C1 segment of cervical spinal cord (tissue), 14 donors: ENCODE measurements at places on chromosomes 5 and 9.

DNA sequence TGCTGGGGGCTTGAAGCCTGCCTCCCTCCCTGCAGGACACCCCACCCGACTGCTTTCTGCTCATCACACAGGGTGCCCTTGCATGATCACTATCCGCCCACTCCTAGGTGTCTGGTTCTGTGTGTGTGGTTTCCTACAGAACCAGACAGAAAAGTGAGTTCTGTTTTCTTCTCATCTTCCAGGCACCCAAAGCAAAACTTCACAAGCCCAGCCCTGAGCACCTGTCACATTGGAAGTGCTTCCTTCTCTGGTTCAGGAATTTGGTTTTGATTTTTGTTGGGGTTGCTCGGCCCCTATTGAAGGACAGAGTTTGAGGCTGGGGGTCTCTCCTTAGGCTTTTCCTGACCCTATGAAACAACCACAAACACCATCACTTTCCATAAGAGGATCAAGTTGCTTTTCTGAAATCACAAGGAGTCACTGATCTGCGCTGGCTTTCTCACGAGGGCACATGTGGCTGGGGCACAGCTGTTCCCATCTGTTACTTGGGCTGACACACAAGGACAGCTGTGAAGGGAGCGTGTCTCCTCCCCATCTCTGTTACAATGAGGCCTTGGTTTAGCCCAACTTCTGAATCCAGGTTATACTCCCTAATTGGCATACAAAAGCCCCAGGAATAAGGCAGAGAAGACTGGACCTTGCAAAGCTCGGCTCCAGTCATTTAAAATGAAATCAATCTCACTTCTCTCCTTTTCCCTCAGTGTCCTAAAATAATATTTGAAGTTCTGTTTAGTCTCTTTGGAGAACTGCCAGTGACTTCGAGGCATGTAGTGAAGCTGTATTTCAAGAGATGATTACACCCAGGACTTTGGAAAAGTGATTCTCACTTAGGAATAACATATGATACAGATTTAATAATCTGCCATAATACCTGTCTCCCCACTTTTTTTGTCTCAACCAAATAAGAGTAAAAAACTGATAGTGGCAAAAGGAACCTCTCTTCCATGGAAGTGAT lies 213.1 kb upstream of the GAS1 start:
- DNase-seq, result no peak

DNA sequence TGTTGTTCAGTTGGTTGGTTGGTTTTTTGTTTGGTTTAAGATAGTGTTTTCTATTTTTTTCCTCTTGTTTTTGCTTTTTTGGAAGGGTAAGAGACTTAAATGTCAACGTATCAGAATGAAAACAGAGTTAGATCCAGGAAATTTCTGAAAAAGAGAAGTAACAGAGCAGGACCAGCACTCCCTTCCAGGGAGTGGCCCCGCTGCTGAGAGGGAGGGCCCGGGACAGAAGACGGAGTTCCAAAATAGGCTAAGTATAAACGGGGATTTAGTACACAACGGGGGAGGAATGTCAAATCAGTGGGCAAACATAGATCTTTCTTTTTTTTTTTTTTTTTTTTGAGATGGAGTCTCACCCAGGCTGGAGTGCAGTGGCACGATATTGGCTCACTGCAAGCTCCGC lies 92.7 kb upstream of the RUFY1 start:
- DNase-seq, result no peak

DNA sequence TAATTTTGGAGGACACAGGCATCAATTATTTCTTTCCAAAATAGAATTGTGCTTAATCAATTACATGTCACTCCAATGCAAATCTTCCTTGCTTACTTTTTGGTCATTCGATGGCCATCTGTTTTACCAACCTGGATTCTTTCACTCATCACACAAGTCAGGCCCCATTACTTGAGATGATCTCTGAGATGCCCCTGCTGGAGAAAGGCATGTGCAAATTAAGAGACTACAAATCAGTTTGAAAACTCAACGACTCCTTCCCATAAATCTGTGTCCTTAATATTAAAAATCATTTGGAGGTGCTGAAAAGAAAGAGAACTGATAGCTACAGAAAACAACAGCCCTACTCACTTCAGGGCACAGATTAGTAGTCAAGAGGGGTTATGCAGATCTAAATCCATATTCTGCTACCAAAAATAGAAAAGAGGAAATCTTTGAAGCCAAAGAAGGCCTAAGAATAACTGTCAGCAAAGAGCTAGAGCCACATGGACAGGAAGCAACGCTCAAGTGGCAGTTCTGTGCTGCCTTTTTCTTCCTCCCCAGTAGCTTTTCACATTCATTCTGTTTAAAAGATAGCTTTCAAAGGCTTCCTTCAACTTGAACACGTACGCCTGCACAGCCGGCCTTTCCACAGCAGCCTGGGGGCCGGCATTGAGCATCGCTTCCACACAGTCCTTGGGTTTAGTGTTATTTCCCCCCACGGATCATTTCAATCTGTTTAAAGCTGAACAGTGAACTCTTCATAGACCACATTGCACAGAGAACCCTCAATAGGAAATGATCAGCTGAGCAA lies 79.3 kb upstream of the MAP3K1 start:
- no peak for DNase-seq

DNA sequence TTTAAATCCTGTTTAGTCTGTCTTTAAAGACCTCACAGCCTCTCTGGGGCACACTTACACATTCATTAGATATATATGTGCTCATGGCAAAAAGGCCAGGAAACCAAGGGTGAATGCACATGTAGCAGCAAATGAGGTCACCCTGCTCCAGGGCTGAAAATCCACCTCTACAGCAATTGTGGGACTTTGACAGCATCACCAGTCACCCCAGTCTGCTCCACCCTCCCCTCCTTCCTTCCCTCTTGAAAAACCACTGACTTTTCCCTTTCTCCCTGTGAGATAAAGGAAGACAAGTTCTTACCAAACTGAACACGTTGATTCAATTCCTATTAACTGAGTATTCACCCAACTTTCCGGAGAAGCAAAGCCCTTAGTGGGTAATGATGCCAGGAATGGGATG lies 15.2 kb upstream of the SH3RF2 start:
- DNase-seq, result no peak

GRCh38 chr5:7925961-7926695 lies 57.2 kb downstream of the MTRR start:
- DNase-seq, result no peak

DNA sequence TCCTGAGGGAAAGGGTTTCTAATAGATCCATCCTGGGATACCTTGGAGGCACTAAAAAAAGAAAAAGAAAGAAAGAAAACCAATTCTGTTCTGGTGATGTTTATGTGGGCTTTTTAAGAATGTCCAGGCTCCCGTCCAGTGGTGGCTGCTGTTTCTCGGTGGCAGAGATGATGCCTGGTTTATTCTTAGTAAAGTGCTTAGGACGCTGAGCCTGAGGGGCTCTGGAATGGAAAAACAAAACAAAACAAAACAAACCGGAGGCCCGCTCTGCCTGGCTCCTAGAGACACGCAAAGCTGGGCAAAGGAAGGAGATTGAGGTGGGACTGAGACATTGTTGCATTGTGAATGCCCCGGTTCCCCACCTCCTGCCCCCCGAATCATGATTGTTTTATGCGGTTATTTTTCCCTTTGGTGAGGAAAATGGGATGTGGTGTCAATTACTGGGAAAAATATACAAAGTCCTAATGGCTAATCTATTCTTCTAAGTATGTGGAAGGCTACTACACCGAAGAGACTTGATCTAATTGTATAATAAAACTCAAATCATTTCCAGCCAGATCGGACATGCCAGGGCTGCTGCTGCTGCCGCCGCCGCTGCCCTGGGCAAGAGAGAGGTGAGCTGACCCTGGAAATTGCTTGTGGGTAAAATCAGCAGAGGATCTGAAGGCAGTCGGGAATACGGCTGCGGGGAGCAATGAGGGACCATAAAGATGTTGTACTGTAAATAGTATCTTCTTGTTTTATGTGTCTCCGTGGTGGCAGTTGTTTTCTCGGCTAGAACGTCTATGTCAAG lies 644.9 kb downstream of the CCDC171 start:
- DNase-seq, result no peak

DNA sequence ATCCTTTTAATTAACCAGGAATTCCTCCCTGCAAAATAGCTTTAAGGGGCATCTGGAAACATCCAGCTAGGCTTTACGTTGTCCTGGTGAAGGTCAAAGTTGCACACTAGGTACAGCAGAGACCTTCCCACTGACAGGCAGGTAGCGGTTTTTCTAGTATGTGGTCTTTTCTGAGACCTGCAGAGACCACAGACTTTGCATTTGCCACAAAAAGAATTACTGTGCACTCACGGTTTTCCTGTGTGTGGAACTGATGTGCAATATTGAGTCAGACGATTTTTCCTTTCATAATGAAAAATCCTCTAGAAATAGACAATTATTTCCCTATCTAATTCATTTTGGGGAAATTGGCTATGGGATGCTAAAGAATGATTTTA lies 417.0 kb upstream of the ADAMTSL1 start:
- no peak for DNase-seq

DNA sequence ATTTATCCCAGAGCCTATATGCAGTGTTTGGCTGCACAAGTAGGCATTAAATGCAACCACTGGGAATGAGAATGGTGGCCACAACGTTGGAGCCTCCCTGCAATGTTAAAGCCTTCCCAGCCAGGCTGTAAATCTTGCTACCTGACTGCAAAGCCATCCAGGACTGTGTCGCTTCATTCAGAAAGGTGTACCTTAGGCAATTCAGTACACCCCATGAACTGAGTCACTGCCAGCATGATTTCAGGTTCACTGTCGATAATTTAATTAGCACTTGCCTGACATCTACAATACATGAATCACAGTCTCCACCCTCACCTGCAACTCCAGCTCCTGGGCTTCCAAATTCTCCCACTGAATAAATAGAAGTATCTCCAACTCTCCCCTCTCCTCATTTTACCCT lies 108.4 kb downstream of the SLIT3 start:
- DNase-seq, result no peak

- DNase-seq, result no peak
These were observed 988.0 kb upstream of the SEMA6A start for GRCh38 chr5:117562647-117563046.

GRCh38 chr5:586751-587285 lies 25.3 kb upstream of the CEP72 start:
- DNase-seq, result no peak

- no peak for DNase-seq
These were observed 8.7 kb downstream of the SHROOM1 start for GRCh38 chr5:132821791-132822190.

DNA sequence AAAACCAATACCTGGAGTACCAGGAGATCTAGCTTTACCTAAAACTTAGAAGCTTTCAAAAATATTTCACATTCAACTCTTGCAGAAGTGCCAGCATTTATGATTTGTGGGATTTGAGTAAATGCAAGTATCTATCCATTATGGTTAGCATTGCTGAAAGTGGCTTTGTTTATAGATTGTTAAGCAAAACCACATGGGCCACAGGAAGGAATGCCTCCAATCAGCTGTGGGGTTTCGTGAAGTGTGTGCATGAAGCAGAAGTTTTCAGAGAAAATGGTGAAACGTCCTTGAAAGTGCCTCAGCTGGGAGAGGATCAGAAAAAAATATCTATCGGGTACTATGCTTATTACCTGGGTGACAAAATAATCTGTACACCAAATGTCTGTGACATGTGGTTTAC lies 4.2 kb downstream of the LECT2 start:
- no peak for DNase-seq

GRCh38 chr9:127877566-127877998 lies at the start of gene AK1:
TSS of gene AK1 (minus strand) at chr9:127877675. CDS start at chr9:127874617, 3,058 bp downstream.
- no peak for DNase-seq

GRCh38 chr5:72822944-72823343 lies 6.5 kb downstream of the TNPO1 start:
- no peak for DNase-seq

GRCh38 chr9:16754662-16755061 lies 115.8 kb downstream of the BNC2 start:
- no peak for DNase-seq

- DNase-seq, result no peak
These were observed 267.6 kb downstream of the KCTD16 start for GRCh38 chr5:144438237-144438636.

DNA sequence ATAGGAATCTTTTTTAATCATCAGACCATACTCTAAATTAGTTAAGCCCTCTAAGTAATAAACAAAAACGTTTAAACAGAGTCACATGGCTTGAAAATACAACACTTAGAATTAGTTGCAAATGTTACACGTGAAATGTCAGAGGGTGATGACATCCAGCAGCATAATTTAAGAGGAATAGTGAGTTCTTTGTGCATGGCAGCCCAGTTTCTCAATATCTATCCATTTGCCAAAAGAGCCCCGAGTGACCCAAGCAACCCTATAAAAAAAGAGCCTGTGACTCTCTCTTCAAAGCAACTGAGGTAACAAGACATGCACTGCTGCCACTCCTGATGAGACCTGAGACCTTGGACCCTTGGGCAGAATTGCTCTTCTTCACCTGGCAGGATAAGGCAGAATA lies 96.9 kb upstream of the RASA1 start:
- DNase-seq, result no peak

- no peak for DNase-seq
These were observed 1.1 kb upstream of the PROB1 start for GRCh38 chr5:139395844-139396640.

GRCh38 chr9:4144869-4145268 lies 155.0 kb downstream of the GLIS3 start:
- no peak for DNase-seq

GRCh38 chr5:176625512-176625911 lies 4.8 kb downstream of the SNCB start:
- no peak for DNase-seq

GRCh38 chr9:81393985-81394811 lies 295.1 kb downstream of the TLE1 start:
- DNase-seq, result no peak

DNA sequence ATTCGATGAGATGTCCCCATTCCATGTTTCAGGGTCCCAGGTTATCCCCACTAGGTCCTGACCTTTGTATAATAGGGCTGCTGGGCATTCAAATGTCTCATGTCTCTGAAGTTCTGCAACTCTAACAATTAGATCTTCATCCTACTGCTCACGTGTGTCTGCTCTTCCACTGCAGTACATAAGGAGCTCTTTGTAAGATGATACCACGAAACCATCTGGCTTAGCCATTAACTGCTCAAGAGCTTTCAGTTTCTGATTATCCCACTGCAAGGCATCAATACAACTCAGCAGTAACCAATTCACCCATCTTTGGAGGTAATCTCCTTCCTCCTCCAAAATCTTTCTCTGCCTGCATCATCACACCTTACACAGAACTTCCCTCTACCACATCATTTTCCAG lies 49.9 kb upstream of the PPP2CA start:
- no peak for DNase-seq

- DNase-seq, result no peak
These were observed 58.6 kb upstream of the LMNB1 start for GRCh38 chr5:126718236-126718868.
